ENCODE measurements at places on chromosomes 16 and 17.
A peak's percentile ranks its signal among the peaks of the same experiment; 100 is the strongest.

DNA sequence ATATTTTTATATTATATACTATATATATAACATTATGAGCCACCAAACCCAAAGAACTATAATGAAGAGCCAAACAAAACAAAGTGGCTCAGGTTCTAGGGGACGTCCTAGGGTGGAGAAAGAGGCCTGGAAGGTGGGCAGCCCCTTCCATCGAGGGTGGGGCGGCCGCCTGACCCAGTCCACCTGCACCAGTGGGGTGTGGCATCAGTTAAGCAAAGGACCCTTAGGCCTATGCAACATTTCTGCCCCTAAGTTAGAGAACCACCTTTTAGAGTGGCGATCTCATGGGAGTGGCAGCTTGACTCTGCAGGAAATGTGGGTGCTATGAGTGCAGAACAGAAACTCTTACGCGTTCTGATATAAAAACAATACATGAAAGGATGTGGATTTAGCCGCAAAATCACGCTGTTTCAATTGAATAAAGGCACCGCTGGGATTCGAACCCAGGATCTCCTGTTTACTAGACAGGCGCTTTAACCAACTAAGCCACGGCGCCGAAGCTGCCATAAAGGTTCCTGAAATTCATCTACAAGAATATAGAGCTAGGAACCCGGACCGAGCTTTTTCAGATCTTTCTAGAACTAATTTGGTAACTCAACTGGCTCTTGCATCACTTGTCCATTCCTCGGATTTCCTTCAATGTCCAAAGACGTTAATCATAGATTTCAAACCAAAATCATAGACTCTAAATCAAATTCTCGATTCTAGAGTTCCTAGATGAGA is 15.6 kb upstream of the AURKB start:
- peak; percentile 70 for DNase-seq

DNA sequence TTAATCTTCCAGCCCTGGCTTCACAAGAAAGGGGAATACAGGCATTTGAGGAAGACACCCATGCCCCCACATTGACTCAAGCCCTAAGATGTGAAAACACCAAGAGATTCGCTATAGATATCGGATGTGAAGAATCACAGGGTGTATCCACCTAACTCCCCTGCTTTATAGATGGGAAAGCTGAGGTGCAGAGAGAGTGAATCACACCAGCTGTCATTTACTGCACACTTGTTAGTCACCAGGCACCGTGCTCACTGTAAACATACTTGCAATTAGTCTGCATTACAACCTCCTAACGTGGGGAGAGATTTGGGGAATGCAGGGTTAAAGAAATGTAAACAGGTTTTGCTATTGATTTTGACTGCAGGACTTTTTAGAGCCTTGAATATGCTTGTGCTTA is 325.5 kb downstream of the C16orf95 start:
- no peak for DNase-seq

GRCh38 chr17:40495140-40495539 is 6.3 kb downstream of the TNS4 start:
- no peak for DNase-seq

DNA sequence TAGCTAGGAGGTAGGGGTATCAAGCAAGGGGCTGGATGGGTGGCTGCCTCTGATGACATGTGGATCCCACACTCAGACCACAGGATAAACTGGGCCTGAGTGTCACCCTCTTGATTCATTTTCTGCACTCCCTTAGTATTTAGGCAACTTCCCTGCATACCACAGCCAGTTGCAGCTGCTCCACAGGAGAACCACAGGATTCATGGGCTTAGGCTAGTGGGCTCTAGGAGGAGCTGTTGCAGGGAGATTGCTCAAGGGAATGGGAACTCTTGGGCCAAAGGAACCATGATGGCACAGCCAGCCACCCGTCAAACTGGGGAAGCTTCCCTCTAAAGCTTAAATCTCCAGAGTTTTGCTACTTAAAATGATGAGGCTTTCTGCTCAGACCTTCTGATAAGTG is 269.7 kb upstream of the ASIC2 start:
- no peak for DNase-seq

DNA sequence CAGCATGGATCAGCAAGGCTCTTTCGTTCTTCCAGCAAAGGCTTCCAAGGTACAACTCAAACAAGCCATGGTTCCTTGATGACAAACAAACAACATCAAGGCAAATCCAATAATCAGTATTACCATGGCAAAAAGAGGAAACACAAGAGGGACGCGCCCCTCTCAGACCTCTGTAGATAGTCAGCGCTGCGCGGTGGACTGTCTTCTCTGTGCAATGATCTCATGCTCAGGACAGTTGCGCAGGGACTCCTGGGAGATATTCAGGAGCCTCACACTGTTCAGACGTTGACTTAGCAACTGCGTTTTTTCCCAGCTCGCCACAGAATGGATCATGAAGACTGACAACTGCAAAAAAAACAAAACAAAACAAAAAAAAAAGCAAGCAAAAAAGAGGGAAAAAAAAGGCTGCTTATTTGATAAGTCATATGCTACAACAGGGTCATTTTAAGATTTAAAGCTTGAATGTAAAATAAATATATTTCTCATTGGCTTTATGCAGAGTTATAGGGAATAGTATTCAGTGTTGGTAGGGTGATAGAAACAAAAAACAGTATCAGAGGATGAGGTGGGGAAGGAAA is 37.1 kb upstream of the ADCY7 start:
- no peak for DNase-seq

- no peak for DNase-seq
These were observed 10.4 kb downstream of the RPUSD1 start for GRCh38 chr16:777826-778225.

DNA sequence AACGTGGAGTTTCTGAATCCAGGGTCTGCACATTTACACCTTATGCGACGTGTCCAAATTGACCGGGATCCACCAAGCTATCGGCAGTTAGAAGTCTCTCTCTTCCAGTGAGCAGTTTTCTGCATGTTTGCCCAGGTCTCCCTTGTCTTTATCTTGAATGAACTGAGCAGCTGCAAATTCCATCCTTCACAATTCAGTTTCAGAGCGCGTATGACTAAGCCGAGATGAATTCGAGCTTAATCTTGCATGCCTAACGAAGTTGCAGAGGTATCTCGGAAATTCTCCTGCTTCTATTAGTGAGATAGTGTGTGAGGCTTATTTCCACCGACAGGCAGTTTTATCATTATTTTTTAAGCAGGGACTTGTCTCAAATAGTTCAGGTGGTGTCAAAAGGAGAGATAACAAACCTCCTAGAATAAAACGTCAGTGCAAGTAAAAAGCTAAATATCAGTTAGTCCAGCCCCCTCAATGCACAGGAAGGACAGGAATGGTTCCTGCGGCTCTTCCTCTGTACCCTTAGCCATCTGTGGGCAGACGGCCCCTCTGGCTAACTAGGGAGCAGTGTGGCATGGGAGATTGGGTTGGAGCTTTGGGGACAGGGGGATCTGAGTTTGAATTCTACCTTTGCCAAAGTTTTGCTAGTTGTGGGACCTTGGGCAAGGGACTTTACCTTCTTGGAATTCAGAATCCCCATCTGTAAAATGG is 93.0 kb upstream of the GPR139 start:
- DNase-seq = no peak

DNA sequence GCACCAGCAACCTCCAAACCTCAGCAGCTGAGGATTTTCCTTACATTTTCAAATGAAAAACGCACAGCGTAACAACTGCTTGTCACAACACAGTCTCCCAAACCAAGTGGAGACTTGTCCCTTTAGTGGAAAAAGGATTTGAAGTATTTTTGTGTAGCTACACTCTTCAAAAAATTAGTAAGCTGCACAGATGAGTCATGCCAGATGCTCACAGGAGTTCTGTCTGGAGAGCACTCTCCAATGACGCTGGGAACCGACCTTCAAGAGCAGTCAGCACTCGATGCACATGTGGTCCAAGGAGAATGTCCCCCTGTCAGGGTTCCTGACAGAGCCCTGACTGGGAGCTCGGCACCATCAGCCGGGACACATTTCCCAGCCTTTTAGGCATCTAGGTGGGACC is 39.8 kb downstream of the MAP1LC3B start:
- no peak for DNase-seq

- no peak for DNase-seq
These were observed 3.5 kb downstream of the CANT1 start for GRCh38 chr17:79006046-79006445.

- peak; percentile 15 for DNase-seq
These were observed 16.7 kb downstream of the RFFL start for GRCh38 chr17:35046740-35047283.

DNA sequence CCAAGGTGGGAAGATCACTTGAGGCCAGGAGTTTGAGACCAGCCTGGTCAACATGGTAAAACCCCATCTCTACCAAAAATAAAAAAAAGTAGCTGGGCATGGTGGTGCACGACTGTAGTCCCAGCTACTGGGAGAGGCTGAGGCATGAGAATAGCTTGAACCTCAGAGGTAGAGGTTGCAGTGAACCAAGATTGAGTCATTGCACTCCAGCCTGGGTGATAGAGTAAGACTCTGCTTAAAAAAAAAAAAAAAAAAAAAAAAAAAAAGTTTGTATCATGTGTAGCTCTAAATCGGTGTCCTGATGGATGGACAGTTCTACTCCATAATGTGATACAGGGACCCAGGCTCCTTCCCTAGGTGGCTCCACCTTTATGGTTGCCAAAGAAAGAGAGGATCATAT is 497.1 kb upstream of the RBFOX1 start:
- no peak for DNase-seq

DNA sequence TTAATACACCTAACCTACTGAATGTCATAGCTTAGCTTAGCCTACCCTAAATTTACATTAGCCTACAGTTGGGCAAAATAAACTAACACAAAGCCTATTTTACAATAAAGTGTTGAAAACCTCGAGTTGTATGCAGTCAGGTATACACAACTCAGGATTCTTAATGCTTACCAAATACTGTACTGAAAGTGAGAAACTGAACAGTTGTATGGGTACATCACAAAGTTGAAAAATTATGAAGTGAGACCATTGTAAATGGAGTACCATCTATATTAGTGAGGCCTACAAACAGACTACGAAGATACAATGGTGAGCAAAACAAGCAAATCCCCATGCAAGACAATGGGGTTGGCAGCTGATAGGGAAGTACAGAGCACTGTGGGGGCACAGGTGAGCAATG is 79.7 kb downstream of the VAT1L start:
- no peak for DNase-seq

GRCh38 chr17:59617156-59617732 is 2.5 kb upstream of the CLTC start:
- no peak for DNase-seq

DNA sequence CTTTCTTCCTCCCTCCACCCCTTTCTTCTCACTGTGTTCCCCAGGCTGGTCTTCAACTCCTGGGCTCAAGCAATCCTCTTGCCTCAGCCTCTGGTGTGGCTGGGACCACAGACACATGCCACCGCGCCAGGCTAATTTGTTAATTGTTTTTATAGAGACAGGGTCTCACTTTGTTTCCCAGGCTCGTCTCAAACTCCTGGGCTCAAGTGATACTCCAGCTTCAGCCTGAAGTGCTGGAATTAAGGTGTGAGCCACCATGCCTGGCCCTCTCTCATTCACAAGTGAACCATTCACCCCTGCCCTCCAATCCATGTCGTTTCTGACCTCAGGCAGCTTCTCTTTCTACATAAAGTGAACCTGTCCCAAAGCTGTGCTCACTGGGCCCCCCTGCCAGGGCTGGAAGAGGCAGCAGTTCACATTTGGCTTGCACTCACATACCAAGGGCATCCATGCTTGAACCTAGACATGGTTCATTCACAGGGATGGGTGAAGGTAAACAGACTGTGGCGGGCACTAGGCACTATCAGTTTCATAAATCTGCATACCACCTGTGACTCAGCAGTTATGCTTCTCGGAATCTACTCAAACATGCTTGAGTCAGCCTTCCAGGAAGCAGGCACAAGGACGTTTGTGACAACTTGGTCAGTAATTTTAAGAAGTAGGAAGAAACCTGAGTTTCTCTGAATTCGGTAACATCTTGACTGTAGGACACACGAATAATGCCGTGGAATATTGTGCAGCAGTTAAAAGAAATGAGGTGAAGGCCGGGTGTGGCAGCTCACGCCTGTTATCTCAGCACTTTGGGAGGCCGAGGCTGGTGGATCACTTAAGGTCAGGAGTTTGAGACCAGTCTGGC is 6.0 kb upstream of the RNF213 start:
- peak; percentile 63 for DNase-seq

GRCh38 chr16:4679850-4680636 is 13.3 kb upstream of the NUDT16L1 start:
- DNase-seq = no peak

DNA sequence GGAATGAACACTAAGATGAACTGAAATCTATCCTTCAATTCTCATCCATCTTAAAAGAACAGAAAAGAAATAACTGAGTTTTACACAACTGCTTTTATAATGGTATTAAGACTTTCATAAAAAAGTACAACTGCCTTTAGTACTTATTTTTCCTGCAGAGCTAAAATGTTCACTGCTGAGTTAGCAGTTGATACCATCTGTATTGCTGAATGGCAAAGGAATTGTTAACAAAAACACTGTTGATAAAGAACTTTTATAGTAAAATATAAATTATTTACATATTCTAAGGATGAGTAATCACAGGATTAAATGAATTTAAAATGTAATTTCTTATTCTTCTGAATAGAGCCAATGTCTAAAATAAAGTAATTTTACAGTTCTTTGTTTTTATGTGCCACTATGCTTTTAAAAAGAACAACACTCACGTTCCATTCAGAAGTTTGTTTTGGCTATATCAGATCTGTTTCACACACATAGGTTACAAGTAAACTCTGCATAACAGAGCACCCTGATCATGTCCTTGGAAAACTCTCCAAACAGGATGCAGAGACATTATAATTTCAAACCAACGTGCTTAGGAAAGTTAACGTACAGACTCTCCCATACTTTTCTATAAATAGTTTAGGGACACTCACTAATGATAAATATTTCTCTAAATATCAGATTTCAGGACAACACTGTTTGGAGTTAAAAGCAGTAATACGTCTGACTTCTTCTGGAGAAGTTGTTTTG is 151.1 kb downstream of the ITFG1 start:
- no peak for DNase-seq

- DNase-seq = no peak
These were observed 6.0 kb downstream of the TIMM22 start for GRCh38 chr17:1002771-1003555.

- DNase-seq = no peak
These were observed 167.9 kb downstream of the AXIN2 start for GRCh38 chr17:65393514-65393913.

DNA sequence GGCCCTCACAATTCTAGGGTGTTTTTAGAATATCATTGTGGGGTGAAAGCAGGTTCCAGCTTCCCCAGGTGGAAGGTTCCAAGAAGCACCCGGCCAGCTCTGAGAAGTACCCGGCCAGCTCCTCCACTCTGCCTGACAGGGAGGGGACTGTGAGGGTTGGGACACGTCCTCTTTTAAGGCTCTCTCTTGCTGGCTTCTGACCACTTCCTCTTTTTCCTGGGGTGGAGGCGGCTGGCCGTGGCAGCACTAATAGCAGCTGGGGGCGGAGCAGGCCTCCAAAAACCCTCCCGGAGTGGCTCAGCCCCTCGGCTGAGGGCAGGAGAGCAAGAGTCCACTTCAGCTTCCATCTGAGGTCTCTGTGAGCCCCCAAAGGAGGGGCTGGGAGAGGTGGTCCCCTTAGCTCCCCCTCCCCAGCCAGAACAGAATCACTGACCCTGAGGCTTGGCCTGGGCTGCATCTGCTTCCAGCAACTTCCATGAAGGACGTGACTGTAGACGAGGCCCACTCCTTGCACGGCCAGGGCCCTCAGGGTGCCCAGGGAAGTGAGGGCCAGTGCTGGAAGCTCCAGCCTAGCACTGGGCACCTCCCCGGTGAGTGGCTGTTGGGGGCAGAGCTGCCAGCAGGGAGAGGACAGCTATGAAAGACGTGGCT is 26.7 kb upstream of the PLCG2 start:
- no peak for DNase-seq

GRCh38 chr17:3531266-3532101 is 26.1 kb downstream of the TRPV3 start:
- no peak for DNase-seq
